ENCODE measurements at places on chromosomes 16 and 17. TPM values are rescaled to one million over a fixed set of nuclear protein-coding genes. Genes with fewer than 3 reads are reported as not detected.

DNA sequence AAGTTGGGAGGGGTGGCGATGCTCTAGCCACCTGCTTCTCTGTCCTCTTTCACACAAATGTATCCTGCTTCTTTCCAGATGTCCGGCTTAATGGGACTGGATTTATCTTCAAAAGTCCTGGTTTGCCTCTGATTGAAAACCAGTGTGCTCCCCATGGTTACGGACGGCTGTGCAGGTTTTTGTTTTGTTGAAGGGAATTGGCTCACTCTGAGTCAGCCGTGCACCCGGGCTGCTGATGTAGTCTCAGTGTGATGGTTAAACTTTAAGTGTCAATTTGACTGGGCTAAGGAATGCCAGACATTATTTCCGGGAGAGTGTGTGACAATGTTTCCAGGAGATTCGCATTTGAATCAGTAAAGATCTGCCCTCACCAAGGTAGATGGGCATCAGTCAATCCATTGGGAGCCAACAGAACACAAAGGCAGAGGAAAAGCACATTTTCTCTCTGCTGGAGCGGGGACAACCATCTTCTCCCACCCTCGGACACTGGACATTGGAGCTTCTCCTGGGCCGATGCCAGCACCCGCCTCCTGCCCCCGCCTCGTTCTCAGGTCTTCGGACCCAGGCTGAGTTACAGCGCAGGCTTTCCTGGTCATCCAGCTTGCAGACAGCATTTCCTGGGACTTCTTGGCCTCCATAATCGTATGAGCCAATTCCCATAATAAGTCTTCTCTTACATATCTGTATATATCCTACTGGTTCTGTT lies 126.9 kb upstream of the TNRC6C start:
- DNase-seq = no peak

The STRADA gene
- 22.1 TPM for total RNA-seq

DNA sequence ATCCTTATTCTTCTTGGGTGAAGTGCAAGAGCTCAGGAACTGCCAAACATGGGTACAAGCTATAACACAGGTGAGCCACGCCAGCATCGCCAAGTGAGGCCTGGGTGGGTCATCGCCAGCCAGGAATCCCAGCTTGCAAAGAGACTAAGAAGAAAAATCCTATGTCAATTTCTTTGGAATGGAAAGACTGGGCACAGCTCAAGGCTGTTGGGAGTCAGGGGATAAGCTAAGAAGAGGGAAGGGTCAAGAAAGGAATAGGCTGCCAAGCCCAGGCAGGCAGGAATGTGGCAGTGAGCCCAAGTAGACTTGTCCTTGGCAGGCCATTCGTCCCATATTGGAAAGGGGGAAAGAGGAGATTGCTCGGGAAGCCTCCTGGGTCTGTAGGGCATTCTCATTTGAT lies 191.4 kb upstream of the CDH5 start:
- no peak for DNase-seq

DNA sequence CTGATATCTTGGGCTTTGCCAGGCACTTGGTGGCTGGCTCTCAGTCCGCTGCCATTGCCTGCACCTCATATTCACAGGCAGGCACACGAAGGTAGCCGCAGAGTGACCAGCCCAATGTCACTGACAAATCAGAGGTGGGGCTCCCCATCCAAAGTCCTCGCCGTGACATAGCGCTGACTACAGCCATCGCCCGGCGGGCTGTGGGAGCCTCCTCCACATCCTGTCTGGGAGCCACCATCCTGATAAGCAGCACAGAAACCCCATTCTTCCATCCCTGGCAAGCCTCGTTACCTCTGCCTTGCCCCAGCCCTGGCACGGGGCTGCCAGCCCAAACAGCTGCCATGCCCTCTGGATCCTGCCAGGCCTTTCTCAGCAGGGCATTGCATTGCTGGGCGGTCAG lies 437.8 kb downstream of the SLC39A11 start:
- DNase-seq = no peak

DNA sequence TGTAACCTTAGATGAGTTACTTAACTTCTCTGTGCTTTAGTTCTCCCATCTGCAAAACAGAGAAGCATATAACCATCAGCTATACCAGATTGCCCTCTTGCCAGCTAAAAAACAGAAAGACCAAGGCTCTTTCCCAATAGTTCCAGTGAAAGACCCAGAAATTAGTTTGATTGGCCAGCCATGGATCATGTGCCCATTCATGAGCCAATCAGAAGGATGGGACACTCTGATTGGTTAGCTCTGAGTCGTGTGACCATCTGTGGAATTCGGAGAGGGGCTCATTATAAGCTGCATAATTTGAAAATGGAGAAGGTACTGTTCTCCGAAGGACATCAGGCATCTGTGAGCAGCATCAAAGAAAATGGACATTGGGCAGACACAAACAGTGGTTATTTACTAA lies 155.2 kb downstream of the ABCC12 start:
- no peak for DNase-seq

- no peak for DNase-seq
Observed at GRCh38 chr17:52930581-52930980, 772.1 kb upstream of the CA10 start.

Measured in pulmonary artery endothelial cell (primary cell).